ENCODE measurements at places on chromosomes 4 and X. TPM values are rescaled to one million over a fixed set of nuclear protein-coding genes. Genes with fewer than 3 reads are reported as not detected.
A peak's percentile ranks its signal among the peaks of the same experiment; 100 is the strongest.

- DNase-seq = peak; percentile 45
- peaks cover 7% of the 10 kb centered on the region for H3K4me1 ChIP-seq
- H3K27me3 ChIP-seq = no peaks in the 10 kb centered on the region
- no peak overlapping the region for H3K4me3 ChIP-seq
- no peaks in the 10 kb centered on the region for H3K36me3 ChIP-seq
- H3K27ac ChIP-seq = no peak overlapping the region
These were observed 462.2 kb downstream of the INPP4B start for GRCh38 chr4:142383800-142384470.

- DNase-seq = no peak
- H3K4me3 ChIP-seq = no peak overlapping the region
- H3K4me1 ChIP-seq = no peaks in the 10 kb centered on the region
These were observed 31.1 kb downstream of the TACC3 start for GRCh38 chr4:1752284-1753041.

- DNase-seq = no peak
- H3K4me1 ChIP-seq = no peaks in the 10 kb centered on the region
- H3K4me3 ChIP-seq = no peak overlapping the region
- H3K27me3 ChIP-seq = no peaks in the 10 kb centered on the region
- no peaks in the 10 kb centered on the region for H3K36me3 ChIP-seq
These were observed 210.1 kb upstream of the MAB21L2 start for GRCh38 chr4:150371869-150372268.

Gene ODAM
- not detected for total RNA-seq

All from fibroblast of lung (primary cell).